ENCODE measurements at places on chromosomes 16 and 17.
A peak's percentile ranks its signal among the peaks of the same experiment; 100 is the strongest.

- no peak for DNase-seq
Observed at GRCh38 chr17:9371019-9371418, 204.6 kb downstream of the STX8 start.

GRCh38 chr17:81513372-81513752 is 763 bp upstream of the ACTG1 start:
- DNase-seq, result peak; percentile 88

DNA sequence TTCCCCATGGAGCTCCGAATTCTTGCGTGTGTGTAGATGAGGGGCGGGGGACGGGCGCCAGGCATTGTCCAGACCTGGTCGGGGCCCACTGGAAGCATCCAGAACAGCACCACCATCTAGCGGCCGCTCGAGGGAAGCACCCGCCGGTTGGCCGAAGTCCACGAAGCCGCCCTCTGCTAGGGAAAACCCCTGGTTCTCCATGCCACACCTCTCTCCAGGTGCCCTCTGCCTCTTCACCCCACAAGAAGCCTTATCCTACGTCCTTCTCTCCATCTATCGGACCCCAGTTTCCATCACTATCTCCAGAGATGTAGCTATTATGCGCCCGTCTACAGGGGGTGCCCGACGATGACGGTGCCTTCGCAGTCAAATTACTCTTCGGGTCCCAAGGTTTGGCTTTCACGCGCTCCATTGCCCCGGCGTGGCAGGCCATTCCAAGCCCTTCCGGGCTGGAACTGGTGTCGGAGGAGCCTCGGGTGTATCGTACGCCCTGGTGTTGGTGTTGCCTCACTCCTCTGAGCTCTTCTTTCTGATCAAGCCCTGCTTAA is 617 bp upstream of the SENP3 start:
- DNase-seq, result peak; percentile 96

GRCh38 chr17:13609941-13610340 is 8.2 kb upstream of the HS3ST3A1 start:
- DNase-seq, result no peak

GRCh38 chr17:4969047-4969550 is 1.5 kb upstream of the SPAG7 start:
- no peak for DNase-seq

DNA sequence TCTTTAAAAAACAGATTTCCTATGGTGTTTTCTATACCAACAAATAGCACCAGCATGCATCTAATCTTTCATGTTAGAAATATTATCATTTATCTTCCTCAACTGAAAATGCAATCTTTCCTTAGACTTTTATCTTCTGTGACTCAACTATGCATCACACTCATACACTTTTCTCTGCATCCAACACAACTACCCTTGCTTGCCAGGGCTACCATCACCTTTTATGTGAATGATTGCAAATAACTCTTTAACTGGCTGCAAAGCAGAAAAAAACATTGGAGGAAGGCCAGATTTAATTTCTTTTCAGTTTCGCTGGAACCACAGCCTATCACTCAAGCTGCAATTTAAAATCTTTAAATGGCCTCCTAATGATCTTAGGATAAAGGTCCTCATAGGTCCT is 212.9 kb downstream of the CDH8 start:
- DNase-seq, result no peak

GRCh38 chr16:9932919-9933653 is 249.1 kb downstream of the GRIN2A start:
- no peak for DNase-seq

DNA sequence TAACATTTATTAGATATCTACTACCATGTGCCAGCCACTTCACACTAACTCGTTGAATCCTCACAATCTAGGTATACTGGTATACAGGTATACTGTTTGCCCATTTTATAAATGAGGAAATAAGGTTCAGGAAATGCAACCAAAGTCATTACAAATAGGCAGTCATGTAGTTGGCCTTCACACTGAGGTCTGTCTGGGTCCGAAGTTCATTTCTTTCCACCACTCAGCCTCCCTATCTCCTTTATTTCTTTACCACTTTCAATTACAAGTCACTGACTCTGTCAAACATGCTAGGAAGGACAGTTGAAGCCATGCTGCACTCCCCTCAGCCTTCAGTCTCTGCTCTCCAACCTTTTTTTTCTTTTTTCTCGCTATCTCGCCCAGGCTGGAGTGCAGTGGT is 20.7 kb upstream of the SIAH1 start:
- DNase-seq, result no peak

GRCh38 chr16:31875928-31876547 is 2.4 kb downstream of the ZNF267 start:
- DNase-seq, result no peak

DNA sequence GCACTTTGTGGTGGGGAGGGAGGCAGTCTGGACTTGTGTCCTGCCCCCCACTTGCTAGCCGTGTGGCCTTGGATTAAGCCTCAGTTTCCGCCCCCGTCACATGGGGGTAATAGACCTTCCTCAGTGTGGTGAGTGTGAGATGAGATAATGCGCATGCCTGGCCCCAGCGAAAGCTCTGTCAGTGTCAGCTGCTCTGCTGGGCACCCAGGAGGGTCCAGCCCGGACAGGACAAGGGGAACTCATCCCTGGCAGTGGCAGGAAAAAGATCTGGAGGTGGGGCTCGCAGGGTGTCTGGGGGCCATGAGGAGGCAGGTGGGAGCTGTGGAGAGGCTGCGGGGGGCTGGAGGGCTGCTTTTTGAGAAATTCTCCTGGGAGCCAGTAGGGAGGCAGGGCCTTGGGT is 63.5 kb downstream of the SRCIN1 start:
- DNase-seq, result no peak

DNA sequence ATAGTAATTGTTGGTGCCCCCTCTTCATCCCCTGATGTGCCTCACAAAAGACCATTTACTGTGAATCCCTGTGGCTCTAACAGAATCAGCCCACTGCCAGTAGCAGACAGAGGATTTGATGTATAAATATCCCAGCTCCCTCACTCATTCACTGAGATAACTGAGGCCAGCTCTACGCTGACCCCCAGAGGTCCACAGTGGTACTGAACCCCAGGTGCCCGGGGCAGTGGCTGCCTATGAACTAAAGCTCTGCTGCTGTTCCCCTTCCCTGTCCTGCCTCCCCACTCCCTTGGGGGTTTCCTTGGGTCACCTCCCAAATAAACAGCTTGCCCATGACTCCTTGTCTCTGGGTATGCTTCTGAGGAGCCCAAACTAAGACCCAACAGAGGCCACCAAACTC is 295.8 kb downstream of the FOXL1 start:
- peak; percentile 34 for DNase-seq

DNA sequence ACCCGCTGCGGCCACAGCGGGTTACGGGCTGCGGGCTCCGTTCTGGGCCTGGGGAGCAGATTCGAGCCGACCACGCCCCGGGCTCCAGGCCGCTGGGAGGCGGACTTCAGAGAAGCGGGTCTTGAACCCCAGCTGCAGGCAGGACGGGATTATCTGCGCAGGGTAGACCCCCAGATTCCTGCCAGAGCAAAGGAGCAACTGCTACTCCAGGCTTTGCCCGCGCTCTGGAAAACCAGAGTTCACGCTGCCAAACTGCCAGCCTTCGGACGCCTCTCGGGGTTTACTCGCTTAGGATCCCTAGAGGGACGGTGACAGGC is 301 bp upstream of the ULK2 start:
- DNase-seq, result no peak

DNA sequence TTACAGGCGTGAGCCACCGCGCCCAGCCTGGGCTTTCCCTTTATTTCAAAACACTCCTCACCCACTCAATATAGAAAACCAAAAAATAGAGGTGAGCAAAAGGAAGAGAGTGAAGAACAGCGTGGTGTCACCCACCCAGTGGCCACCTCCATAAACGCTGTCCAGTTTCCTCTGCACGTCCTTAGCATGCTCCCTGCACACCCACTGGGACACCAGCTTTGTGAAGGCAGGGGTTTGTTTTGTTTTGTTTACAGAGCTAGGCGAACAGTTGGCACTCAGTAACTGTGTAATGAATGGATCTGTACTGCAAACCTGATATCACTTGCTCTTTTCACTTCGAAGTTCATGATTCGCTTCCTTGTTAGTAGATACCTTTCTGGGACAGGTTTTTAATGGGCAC is 73.0 kb downstream of the PRKCB start:
- no peak for DNase-seq

DNA sequence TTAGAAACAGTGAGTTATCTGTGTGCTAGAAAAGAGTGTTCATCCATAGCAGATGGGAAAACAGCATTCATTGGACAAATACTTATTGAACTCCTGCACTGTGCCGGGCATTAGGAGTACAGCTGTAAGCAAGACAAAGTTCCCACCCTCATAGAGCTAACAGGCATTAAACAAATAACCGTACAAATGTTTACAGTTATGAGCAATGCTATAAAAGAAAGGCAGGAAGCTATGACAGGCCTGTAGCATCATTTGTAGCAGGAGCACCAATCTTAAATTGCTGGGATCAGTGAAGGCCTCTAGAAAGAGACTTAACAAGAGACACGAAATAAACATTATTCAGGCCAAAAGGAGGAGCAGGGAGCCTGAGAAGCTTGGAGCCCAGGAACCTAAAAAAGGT is 15.6 kb downstream of the SDR42E1 start:
- no peak for DNase-seq

- DNase-seq, result peak; percentile 47
Observed at GRCh38 chr16:2954656-2955381, 9.3 kb upstream of the KREMEN2 start.

DNA sequence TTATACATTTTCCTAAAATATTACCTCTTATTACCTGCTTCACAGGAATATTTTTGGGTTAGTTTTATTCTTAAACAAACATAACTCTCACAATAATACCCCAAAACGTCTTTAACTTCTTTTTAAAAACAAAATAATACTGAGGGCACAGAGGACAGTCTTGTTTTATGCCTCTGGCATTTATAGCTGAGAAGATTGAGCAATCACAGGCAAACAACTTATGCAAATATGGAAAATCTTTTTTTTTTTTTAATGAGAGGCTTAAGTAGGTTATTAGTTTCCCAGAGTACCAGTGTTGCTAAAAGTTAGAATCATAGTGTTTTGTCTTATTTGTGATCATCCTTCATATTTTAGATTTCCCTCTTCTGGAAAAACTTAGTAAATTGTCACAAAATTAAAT is 195.0 kb downstream of the FTO start:
- DNase-seq, result no peak

- no peak for DNase-seq
Observed at GRCh38 chr17:79109584-79109983, 35.0 kb downstream of the ENGASE start.

GRCh38 chr16:48124266-48124665 is 31.5 kb downstream of the ABCC12 start:
- DNase-seq, result no peak

GRCh38 chr16:88295671-88296436 is 86.9 kb upstream of the ZNF469 start:
- DNase-seq, result no peak

GRCh38 chr17:80797741-80798594 is 193.7 kb upstream of the CHMP6 start:
- no peak for DNase-seq

- DNase-seq, result no peak
Observed at GRCh38 chr16:67731753-67732095, 12.6 kb upstream of the GFOD2 start.

GRCh38 chr17:45958994-45959665 is 39.9 kb upstream of the STH start:
- DNase-seq, result no peak

DNA sequence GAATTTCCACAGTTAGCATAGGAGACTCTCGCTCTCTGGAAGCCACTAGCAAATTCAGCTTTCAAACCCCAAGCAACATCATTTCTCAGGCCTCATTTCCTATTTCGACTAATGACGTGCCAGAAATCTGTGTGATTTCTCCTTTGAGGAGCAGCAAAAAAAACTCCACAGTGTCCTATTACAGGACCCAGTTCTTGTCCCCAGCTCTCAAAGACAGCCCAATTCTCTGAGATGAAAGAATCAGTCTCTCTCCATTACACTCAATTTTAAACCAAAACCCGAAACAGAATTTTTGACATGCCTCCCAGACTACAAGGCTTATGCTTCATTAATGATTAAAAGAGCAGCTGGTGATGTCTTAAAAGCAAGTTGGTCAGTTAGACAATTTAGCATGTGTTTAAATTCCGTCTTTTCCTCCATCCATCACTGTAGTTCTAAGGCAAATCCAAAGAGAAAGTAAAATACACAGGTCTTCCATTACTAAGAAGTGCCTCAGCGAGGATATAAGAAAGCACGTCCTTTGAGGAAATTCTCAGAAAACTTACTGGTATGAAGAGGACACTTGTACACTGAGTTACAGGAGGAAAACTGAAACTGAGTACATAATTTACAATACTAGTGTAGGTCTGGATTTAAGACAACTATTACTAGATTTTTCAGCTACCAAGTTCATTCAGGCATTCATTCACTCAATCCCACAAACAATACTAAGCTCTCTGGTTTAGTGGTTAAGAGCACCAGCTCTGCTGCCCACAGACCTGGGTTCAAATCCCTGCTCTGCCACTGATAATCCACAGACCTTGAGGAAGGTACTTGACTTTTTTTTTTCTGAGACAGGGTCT is 12.5 kb downstream of the TOM1L2 start:
- DNase-seq, result no peak

GRCh38 chr16:10181196-10182162 is 749 bp downstream of the GRIN2A start:
- peak; percentile 85 for DNase-seq

DNA sequence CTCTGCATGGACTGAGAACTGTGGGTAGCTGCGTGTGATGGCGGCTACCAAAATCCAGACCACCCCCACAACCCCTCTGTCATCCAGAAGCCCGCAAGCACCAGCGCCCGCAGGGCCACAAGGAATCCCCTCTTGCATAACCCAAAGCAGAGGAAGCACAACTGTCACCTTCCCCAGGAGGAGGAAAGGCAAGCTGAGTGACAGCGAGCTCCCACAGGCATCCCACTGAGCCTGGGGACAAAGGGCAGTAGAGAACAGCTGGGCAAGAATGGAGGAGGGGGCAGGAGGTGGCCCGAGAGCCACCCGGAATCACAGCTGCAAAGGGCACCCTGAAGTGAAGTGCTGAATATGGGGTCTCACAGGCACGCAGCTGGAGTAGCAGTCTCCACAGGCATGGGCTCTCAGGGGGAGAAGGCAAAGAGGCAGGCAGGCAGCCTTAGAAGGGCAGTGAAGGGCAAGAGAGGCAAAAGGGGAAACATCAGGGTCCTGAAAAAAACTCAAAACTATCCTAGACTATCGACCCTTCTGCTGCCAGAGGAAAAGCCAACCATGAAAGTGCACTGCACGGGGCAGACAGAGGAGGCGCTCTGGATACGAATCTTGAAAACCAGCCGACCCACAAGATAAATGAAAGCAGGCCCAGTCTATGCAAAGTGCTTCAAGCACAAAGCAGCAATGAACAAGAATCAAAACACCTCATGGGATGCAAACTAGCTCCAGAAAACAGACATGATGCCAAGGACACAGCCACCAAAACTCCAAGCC is 17.1 kb downstream of the USP36 start:
- DNase-seq, result no peak
